ENCODE measurements at places on chromosomes 4 and X.

DNA sequence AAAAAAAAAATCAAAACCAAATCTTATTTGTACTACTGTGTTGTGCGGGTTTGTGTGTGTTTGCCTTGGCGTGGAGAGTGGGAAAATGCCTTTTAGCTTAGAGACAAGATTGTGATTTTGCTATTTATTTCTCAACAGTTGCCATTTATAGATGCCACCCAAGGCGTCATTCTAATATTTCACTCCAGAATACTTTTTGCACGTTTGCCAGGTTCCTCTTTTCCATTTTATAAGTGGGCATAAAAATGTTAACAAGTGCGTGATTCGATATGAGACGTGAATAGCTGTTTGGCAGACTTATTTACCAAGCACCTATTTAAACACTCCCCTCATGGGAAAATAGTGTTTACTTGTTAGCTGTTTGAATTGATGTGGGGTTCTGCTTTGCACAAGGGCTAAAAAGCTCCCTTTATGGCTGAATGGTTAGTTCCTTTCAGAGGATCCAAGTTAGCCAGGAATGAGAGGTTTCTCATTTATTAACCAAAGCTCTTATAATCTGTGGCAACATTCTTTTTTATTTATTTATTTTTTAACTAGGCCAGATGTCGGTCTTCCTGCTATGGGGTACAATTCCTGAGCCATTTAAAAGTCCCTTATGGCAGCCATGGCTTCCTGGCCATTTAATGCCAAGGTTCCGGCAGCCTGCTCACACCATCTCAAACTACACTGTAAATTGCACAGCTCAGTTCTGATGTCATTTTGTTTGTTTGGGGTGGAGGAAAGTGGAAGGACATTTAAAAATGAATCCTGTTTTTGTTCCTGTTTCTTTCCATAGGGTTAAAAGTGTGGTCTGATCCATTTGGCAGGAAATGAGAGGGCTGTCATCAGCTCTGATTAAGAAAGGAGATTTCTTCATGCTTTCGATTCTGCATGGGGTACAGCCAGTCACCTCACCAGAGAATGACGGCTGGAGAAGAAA is 14.6 kb downstream of the SMIM20 start:
- no peak for DNase-seq

DNA sequence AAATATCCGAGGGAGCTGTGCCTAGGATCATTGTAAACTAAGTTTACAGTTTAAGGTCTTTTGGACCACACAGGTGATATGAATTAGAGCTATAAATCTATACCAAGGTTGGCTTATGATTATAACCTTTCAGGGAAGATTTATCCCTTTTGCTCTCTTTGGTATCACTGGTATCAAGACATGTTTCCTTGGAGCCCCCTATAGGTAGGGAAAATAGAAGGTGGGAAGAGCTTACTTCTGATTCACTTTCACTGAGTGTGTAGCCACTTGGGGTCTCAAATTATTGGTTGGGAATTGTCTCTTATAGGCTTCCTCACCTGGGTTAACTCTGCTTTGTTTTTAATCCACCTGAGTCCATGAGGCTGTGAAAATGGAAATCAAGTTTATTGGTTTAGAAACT is 262.1 kb upstream of the NR3C2 start:
- DNase-seq: no peak

- DNase-seq: no peak
Measured at GRCh38 chr4:165208221-165208652, 876 bp downstream of the KLHL2 start.

- no peak for DNase-seq
Measured at GRCh38 chrX:26522501-26522900, 306.5 kb downstream of the MAGEB5 start.

- DNase-seq: no peak
Measured at GRCh38 chr4:117455088-117455487, 369.7 kb upstream of the TRAM1L1 start.

GRCh38 chr4:40311811-40312346 is 23.3 kb upstream of the CHRNA9 start:
- no peak for DNase-seq

- DNase-seq: no peak
Measured at GRCh38 chr4:148787831-148788477, 345.7 kb upstream of the NR3C2 start.

- no peak for DNase-seq
Measured at GRCh38 chr4:13285336-13285735, 198.8 kb downstream of the RAB28 start.

DNA sequence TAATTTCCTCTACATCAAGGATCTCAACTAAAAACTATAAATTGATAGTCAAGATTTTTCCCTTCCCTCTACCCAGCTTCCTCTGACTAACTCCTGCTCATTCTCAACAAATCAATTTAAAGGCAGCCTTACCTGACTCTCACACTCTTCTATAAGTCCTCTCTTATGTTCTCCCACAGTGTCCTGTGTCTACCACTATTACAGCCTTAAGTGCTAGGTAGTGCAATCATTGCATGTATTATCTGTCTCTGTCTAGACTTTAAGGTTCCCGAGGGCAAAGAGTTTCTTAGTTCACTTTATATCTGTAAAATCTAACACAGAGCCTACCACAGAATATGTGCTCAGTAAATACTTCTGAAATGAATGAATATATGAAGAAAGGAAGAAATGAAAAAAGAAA is 123.7 kb downstream of the BTC start:
- DNase-seq: no peak

GRCh38 chr4:113539408-113539807 is 222.1 kb downstream of the CAMK2D start:
- DNase-seq: no peak

DNA sequence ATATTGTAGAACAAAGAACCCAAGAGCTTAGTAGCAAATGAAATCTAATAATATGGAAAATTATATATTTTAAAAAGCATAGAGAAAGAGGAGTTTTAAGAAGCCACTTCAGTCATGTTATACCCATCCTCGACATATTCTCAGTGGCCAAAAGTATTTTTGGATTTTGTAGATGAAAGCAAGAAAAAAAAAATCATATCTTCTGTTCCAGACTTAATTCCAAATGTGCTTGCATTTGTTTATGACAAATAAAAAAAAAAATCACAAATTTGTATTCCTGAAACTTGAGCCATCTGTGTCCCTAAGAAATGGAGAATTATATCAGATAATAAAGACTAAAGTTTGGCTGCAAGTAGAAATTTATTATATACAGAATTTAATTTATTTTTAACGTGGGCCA is 1482.4 kb upstream of the PABPC4L start:
- no peak for DNase-seq

DNA sequence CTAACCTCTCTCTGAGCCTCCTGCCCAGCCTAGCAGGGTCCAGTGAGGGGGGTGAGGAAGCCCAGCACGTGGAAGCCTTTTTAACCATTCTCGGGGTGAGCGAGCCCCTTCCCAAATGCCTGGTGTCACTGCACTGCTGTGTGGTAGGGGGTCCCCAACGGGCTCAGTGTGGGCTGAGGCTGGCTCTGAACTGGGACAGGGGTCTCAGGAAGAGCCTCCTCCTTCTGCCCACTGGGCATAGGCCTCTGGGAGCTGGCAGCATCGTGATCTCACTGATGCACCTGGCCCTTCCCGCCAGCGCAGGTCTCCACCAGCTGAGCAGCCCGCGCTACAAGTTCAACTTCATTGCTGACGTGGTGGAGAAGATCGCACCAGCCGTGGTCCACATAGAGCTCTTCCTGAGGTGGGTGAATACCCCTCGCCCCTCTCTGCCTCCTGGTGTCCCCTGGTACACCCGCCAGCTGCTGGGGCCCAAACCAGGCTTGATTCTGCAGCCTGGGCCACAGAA is 12.6 kb downstream of the HTRA3 start:
- DNase-seq: no peak

GRCh38 chr4:3284734-3285557 is 7.9 kb upstream of the RGS12 start:
- DNase-seq: no peak

GRCh38 chr4:872241-872981 is 46.5 kb upstream of the CPLX1 start:
- no peak for DNase-seq

DNA sequence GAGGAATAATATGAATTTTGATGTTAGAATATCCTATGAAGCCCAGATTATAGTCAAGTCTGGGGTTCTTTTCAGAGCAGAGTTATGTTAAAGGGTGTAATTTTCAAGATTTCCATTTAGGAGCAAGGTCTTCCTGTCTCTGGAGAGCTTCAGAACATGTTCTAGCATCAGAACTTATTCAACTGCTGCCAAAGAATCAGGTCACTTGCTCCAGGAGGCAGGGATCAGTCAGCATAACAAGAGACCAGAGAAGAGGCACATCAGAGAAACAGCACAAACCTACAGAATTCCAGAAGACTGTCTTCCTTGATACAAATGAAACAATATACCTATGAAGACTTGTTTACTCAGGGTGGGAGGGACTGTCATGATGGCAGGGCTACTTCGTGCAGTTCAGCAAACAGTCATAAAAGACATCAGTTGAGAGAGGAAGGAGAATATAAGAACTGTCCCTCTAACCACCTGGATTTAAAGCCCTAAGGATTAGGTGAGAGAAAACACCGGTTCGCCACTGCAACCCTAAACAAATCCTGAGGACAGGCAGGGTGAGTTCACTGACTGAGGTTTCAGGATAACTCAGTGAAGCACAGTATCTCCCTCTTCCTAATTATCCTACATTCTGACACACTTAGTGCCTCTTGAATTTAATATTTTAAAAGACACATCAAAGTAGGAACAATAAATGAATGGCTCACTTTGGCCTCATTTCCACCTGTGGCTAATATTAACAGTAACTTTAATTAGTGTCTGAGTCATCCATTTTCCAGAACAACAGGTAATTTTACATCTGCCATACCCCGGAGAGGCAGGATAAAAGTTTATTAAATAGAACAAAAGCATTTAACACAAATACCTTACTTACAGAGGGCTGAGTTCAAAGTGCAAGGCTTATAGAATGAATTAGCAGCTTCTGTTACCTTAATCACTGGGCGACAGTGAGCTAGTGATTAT is 93.0 kb downstream of the HDAC8 start:
- no peak for DNase-seq

DNA sequence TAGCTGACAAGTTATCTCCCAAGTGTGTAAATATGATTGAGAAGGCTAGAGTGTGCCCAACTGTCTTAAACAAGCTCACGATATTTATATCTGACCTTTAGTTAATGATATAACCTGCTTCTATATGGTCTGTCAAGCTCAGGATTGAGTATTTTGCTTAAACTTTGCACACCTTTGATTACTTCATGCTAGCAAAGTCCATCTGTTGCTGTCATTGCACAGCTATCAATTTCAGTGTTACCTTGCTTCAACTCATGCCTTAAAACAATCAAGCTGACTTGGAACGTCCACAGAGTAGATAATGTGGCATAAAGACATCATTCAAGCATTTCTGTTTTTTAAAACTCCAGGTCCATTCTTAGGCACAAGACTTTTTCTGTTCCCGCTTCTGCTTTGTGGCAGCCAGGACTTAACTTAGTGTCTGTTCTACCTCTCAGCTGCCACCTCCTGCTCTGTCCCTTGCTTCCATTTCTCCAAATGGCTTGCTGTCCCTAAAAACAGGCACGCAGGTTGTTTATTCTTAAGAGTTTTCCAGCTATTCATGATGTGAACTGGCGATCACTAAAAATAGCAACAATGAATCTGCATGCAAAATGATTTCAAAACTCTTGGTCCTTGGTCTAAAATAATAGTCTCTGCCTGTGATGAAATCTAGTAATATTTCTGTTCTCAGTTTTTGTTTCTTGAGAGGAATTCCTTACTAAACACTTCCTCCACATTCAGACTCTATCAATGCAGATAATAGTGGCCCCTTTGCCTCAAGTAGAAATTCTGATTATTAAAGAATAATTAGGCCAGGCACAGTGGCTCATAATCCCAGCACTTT is 16.3 kb upstream of the NEIL3 start:
- DNase-seq: no peak

Measured in activated naive CD4-positive, alpha-beta T cell treated with anti-CD3 and anti-CD28 coated beads, Interleukin-2, amount 50 U/mL, for 16 hours (primary cell).